ENCODE measurements at places on chromosomes 6 and 20.

- no peak for DNase-seq
These were observed 326.7 kb upstream of the MAN1A1 start for GRCh38 chr6:119676230-119676629.

DNA sequence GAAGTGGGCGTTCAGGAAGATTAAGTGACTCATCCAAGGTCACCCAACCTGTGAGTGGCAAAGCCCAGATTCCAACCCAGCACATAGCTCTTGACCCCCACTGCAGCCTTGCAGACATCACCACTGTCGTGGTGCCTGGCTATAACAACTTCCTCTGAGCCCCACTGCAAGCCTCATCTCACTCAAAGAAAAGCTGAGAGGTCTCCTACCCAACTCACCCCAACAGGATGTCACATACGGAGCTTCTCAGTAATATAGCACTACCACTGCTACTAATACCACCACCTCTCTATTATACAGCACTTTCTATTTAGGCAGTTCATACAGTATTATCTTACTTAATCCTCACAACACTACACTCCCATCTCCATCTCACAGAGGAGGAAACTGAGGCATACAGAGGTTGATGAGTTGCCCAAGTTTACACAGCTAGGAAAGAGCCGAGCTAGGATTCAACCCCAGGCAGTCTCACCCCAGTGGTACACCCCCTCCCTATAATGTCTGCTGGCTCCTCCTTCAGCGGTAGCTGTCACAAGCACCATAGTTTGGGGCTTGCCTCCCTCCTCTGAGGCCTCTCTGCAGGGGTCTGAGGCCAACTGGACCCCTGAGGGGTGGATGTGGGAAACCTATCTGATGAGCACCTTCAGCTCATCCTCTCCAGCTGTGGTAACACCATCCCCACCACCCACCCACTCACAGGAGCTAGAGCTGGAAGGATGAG lies 19.5 kb downstream of the TFEB start:
- DNase-seq = no peak

DNA sequence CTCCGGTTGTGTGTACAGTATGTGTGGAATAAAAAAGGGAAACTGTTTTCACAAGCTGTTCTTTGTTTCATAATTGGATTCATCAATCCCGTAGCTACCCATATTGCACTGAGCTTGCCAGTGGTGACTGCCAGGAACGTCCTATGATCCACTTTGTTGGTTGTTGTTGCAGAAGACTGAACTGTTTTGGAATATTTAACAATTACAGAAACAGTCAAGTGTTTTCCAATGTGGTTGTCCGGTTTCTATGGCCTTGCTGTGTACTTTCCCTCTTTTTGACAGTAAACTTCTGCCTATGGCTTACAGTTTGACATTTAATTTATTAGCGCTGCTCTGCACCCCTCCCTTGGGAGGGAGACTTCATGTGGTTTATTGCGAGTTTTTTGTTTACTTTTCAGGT lies 141.2 kb downstream of the DTNBP1 start:
- DNase-seq = no peak

DNA sequence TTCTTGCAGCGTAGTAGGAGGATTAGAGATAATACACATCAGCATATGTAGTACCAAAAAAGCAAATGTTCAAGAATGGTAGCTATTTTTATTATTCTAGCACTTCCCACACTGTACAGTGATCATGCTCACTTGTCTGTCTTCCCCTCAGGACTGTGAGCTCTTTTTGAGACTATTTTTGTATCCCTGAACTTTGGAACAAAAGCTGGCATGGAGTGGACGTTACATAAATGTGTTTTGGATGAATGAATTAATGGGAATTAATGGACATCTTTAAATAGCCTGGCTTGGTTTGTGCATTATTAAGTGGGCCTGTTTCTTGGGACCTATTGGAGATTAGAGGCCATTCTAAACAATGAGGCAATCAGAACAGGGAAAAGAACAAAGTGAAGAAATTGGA lies 243.7 kb downstream of the CD83 start:
- DNase-seq = no peak

DNA sequence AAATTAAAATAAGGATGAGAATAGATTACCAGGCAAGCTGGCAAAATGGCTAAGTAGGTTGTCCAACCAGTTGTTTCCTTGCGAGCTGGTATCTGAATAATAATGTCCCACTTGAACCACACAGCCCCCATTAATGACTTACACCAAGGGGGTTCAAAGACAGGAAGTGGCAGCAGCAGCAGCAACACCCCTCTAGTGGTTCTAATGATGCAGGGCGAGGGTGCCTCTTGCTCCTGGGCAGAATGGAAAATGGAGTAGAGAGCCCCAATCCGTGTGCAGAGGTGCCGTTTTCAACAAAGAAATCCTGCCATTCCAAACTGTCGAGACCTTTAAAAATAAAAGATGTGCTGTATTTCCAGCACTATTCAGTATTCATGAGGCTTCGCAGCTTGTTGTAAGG lies 218.1 kb downstream of the TSHZ2 start:
- DNase-seq = no peak

GRCh38 chr6:51045548-51045947 lies 226.9 kb downstream of the TFAP2B start:
- no peak for DNase-seq

DNA sequence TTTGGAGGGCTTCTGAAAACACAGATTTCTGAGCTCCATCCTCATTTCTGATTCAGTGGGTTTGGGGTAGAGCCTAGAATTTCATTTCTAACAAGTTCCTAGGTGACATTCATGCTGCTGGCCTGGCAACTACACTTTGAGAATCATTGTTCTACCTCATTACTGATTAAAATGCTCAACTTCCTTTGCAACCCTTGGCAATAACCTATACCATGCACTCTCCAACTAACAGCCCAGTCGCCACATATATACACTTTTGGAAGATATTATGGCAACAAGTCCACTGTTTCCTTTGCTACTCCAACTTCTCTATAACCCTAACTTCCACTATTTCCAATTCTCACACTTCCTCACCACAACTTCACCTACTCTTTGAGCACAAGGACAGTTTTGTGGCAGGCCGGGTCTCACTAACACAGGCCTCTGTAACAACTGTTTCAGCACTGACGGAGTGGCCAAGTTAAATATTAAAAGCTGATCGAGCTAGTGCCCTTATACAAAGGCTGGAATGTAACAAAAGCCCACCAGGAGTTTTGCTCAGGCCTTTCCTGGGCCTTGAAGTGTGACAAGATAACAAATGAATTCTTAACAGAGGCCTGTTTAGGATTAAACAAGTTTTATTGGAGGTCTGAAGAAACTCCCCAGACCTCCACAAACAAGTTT lies 32.1 kb upstream of the RAB23 start:
- DNase-seq = no peak

- DNase-seq = no peak
These were observed 73.9 kb upstream of the DUSP22 start for GRCh38 chr6:218153-219018.

GRCh38 chr20:59605601-59606364 lies 1.4 kb downstream of the PHACTR3 start:
- no peak for DNase-seq

DNA sequence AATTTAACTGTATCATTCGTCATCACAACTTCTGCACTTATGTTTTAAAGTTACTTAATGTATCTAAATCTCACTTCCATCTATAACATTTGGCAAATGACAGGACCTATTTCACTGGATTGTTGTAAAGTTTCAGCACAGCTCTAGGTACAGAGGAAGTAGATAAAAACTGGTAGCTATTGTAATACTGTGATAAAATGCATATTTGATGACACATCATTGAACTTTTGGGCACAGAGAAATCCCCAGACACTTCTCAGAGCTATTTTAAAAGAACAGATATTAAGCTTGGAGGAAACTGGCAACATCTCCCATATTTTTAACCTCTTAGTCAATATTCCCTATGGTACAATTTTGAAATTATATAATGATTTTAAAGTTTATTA lies 138.7 kb downstream of the RFPL4B start:
- no peak for DNase-seq
